ENCODE measurements at places on chromosomes 3 and 15.

- no peak overlapping the region for H3K4me3 ChIP-seq
- peaks cover 2% of the 10 kb centered on the region for H3K27me3 ChIP-seq
- no peak for DNase-seq
- H3K4me1 ChIP-seq: no peaks in the 10 kb centered on the region
- no peaks in the 10 kb centered on the region for H3K36me3 ChIP-seq
Observed at GRCh38 chr3:168405288-168405687, 309.6 kb upstream of the GOLIM4 start.

DNA sequence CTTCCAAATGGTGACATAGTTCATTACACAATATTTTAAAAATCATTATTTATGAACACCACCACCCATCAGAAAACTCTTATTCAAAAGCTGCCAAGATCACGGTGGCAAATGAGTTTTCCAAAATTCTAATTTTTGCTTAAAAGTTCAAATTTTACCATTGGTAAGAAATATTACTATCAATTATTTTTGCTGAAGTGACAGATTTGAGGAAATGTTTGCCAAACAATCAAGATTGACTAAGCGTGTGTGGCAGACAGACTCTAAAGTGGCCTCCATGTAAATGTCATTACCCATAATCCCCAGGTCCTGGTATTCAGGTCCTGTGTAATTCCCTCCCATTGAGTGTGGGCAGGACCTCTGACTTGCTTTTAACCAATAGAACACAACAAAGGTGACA, 35.0 kb downstream of the ZNF280D start:
- H3K27ac ChIP-seq: no peak overlapping the region
- H3K4me1 ChIP-seq: peaks cover 2% of the 10 kb centered on the region
- H3K27me3 ChIP-seq: no peaks in the 10 kb centered on the region
- DNase-seq: no peak
- no peak overlapping the region for H3K4me3 ChIP-seq
- H3K36me3 ChIP-seq: peaks cover 26% of the 10 kb centered on the region

DNA sequence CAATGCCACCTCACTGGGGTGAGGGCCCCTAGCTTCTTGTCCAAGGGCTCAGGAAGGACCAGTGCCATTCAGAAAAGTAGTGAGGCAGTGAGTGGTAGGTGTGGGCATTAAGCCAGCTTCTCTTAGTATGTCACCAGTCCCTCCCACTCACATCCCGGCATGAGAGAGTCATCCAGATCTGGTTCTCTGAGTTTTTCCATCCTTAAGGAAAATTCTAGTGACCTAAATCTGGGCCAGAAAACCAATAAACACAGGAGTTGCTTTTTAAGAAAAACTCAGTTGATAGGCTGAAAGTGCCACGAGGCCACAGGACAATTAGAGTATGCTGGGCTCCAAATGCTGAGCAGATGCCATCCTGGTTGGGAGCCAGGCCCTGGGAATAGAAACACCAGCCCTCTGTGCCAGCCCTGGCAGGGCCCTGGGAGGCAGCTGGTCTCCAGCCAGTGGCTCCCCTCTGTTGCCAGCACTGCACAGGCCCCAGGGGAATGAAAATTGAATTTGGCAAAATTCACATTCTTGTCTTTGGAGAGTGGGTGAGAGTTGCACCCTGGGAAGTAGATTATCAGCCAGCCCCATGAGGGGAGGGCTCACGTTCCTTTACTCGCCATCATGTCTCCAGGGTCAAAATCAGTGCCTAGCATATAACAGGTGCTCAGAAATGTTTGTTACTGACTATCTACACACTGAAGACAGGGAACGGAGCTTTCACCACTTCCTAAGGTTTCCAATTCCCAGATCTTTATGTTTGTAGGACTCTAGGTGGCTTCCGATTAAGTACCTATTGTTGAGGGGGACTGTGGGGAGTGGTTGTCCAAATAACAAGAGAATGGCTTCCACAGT, 52.8 kb downstream of the FAM43A start:
- DNase-seq: no peak
- H3K36me3 ChIP-seq: no peaks in the 10 kb centered on the region
- H3K27me3 ChIP-seq: peaks cover 16% of the 10 kb centered on the region

GRCh38 chr3:12981306-12982275, 91.6 kb downstream of the IQSEC1 start:
- DNase-seq: no peak
- H3K27me3 ChIP-seq: no peaks in the 10 kb centered on the region
- H3K4me1 ChIP-seq: peaks cover 32% of the 10 kb centered on the region

DNA sequence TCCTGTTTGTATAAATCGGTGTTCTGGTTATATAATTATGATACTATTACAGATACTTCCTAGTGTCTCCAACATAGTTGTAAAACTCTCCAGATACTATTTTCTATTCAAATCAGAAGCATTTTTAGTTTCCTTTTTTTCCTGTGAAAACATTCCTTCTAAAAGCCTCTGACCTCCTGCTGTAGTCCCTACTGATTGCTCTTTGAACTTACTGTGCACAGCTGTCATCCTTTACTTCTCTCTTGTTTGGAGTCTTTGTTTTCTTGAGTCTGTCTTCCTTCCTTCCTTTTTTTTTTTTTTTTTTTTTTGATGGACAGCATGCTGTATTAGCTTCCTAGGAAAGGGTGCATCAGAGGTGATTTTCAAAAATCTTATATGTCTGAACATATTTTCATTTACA, 28.9 kb downstream of the NR2C2 start:
- peaks cover 26% of the 10 kb centered on the region for H3K4me1 ChIP-seq
- no peak overlapping the region for H3K4me3 ChIP-seq
- no peak overlapping the region for H3K27ac ChIP-seq
- no peak for DNase-seq
- H3K27me3 ChIP-seq: no peaks in the 10 kb centered on the region
- peaks cover 44% of the 10 kb centered on the region for H3K36me3 ChIP-seq

Measured in activated CD4-positive, alpha-beta T cell treated with anti-CD3 and anti-CD28 coated beads for 36 hours (primary cell).